GM12892 (cell line): ENCODE measurements at places on chromosomes 12 and 14.

GRCh38 chr14:104583424-104584306 lies 4.1 kb downstream of the C14orf180 start:
- no peak for DNase-seq

GRCh38 chr12:5988659-5989116 lies 43.6 kb upstream of the ANO2 start:
- DNase-seq: peak; percentile 61

DNA sequence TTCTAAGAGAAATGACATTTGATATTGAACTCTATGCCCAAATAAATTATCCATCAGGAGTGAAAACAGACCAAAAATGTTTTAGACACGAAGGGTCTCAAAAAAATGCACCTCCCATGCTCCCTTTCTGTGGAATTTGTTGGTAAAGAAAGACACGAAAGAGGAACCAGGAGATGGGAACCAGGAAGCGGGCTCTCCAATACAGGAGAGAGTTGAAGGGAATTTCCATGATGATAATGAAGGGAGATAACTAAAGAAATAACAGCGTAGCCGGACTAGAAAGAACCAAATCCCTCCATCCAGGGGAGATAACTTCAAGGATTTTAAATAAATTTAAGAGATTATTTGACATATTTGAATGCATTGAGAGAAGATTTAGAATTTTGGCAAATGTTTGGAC lies 183.0 kb downstream of the DUSP6 start:
- DNase-seq: no peak

DNA sequence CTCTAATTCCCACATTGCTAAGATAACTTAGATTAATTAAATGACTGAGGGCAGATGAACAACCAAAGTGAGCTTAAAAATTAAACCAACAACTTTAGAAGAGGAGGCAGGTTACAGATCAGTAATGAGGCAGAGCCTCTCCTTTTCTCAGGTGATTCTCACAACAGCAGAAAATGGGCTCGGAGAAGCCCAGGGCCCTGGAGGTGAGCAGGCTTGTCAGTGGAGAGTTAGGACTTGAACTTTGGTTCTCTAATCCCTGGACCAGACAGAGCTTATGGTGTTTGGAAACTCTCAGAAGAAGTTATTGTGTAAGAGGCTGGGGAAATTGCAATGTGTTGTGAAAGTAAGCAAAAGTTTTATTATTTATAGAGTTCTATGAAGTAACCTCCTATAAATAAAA lies 2.8 kb downstream of the TRHDE start:
- DNase-seq: no peak

DNA sequence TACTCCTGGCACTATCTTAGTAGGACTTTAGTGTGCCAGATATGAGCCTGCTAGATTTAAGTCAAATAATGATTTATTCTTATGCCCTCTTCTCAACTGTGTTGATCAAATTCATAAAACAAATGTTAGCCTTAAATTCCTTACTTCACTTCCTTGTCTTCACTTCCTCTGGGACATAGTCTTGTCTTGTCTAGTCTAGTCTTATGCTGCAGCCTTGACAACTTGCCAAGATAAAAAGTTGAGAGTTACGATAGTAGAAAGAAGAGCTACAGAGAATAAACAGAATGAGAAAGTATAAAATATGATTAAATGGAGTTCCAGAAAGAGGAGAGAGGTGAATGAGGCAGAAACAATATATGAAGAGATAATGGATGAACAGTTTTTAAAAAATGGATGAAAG lies 378.1 kb downstream of the DAD1 start:
- DNase-seq: no peak

DNA sequence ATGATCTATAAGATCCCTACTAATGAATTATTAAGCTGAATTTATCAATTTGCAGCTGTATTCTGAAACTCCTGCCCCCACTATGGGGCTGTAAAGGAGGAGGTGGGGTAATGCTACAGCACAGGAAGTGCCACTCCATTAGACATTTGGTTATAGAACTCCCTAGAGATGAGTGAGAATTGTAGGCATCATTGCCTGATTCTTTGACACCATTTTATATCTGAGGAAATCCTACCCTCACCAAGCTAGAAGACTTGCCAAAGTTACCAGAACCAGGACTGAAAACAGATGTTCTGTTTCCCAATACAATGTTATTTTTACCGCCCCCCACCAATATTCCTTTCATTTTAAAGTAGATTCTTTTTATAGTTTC lies 182.4 kb downstream of the EGLN3 start:
- DNase-seq: no peak

DNA sequence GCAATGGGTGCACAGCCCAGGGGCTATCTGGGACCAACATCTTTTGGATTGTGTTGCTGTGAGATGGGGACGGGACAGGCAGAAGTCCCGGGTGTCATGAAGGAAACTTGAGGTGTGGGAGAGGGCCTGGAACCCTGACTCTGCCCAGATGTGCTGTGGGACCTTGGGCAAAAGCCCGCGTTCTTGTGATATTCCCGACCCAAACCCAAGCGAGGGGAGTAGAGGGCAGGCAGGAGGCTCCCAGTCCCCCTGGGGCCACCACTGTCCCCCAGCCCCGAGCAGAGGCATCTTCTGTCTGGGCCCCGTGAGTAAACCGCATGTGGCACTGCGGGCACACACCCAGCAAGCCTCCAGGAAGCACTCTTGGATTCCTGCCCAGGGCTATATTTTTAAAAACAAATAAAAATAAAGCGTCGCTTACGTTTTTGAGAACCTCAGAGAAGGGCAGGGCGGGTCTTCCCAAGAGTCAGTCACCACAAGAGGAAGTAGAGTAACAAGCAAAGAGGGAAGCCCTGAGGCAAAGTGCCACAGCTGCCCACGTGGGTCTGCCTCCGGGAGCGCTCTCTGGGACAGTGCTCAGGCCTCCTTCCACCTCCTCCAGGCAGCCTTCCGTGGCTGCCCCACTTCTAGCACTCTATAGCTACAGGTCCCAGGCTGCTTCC lies 39.5 kb downstream of the BEGAIN start:
- DNase-seq: no peak

- no peak for DNase-seq
Observed at GRCh38 chr14:69560826-69561225, 13.8 kb downstream of the CCDC177 start.

DNA sequence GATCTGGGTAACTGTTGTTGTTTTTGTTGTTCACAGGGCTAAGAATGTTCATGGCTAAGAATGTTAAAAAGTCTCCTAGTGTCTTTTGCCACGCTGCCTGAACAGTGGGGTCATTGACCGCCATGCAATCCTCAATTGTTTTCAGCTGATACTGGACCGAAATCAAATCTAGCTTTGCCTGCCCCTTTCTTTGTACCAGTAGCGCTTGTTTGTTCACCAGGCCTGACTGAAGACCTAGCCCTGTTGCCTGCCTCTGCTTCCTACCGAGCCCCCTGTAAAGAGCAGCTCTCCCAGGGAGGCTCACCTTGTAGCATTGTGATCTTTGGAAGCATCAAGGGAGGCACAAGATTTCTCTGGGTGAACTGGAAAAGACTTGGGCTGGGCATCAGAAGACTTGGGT lies 6.7 kb downstream of the PSEN1 start:
- DNase-seq: no peak

DNA sequence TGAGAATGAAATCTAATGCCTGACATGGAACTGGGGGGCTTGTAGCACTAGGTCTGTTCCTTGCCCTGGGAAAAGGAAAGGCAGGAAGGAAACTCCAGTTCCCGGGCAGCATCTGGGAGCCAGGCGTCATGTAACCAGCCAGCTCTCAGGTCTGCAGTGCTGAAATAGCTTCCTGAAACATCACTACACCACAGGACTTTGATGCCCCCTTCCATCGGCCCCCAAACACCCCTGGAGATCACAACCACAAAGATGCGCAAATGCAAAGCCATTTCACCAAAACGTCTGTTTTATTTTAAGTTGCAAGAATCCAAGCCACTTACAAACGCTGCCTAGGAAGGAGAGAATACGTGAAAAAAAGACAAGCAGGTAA lies 40.9 kb downstream of the KCTD10 start:
- DNase-seq: no peak

- no peak for DNase-seq
Observed at GRCh38 chr14:57049848-57050247, 218.9 kb downstream of the EXOC5 start.

DNA sequence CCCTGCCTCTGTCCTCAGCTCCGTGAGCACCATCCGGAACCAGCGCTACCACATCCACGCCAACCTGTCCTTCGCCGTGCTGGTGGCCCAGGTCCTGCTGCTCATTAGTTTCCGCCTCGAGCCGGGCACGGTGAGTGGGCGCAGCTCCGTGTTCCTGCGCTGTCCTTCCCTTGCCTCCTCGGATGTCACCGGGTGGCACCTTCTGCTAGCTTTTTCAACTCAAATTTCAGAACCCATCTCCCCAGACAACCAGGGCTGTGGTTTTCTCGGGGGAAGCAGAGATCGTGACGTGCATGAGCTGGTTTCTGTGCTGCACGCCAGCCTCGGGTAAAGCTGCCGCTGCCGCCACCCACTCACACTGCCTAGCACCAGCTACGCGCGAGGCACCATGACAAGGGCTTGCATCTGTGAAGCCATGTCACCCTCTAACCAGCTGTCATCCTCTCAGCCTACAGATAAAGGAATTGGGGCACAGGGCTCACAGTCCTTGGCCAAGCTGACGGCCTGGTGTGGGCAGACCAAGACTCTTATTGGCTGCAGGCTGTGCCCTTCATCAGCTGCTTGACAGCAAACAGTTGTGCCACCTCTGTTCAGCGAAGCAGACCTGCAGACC lies 152.1 kb downstream of the ADGRD1 start:
- no peak for DNase-seq
